CD4-positive, CD25-positive, alpha-beta regulatory T cell (primary cell): ENCODE measurements at places on chromosomes 4 and X.

DNA sequence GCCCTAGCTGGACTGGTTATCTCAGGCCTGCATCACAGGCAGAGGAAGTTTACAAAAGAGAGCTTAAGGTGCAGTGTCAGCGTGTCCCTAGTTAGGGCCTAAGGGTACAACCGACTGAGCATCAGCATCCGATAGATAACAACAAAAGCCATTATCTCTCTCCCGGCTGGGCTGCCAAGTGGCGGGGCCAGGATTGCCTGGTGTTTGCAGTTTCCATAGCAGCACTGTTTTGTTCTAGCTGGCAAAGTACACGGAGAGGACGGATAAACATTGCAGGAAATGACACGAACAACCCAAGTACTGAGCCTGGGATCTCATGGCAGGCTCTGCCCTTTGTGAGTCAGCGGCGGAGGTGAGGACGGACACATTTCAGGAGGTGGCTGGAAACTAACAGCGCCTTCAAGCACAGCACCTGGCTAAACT is 104.7 kb upstream of the NOCT start:
- no peak for DNase-seq

- no peak for DNase-seq
Measured at GRCh38 chrX:154761977-154762536, 607 bp upstream of the DKC1 start.

- DNase-seq, result no peak
Measured at GRCh38 chrX:67289055-67289499, 254.7 kb upstream of the AR start.

- DNase-seq, result no peak
Measured at GRCh38 chrX:109360301-109360700, 121.6 kb downstream of the GUCY2F start.

DNA sequence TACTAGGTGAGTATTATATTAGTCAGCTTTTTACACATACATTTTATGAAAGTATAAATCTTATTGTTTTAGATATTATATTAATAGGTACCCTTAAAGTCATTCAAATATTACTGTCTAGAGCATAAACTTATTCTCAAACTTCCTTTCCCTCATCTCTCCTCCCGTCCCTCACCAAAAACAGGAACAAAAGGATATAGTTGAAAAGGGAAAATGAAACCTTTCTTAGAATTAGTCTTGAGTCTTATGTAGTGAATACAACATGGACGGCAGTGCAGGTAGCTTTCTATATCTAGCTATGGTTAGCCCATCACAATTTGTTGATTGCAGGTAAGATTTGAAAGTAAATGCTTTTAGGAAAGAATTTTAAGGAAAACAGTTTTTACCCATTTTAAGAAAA is 65.6 kb downstream of the RBPJ start:
- no peak for DNase-seq

DNA sequence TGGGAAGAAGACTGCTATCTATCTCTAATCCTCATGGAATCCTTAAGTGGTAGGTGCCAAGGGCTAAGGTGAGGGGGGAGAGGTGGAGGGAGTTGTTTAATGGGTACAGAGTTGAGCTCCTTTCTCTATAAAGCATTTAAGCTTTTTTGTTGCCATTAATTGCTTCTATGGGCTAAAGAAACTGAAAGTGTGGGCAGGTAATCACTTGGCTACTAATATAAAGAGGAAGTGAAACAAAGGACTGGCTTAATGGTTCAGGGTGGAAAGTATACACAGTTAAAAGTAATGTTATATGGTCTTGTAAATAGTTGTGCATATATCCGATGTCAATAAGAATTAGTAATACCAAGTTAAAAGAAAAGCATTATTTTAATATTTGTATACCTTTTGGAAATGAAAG is 83.9 kb downstream of the POLA1 start:
- peak; percentile 17 for DNase-seq

GRCh38 chr4:53684136-53685130 is 93.1 kb upstream of the LNX1 start:
- no peak for DNase-seq

- no peak for DNase-seq
Measured at GRCh38 chr4:105911426-105911825, 16.2 kb downstream of the NPNT start.

- DNase-seq, result no peak
Measured at GRCh38 chr4:119128148-119128547, 7.5 kb upstream of the MYOZ2 start.

GRCh38 chrX:122122274-122122673 is 1061.8 kb upstream of the GRIA3 start:
- DNase-seq, result no peak

- DNase-seq, result no peak
Measured at GRCh38 chr4:145736241-145736831, 56.4 kb downstream of the C4orf51 start.

- DNase-seq, result no peak
Measured at GRCh38 chr4:156931267-156931666, 40.3 kb downstream of the PDGFC start.

GRCh38 chr4:1183985-1184773 is 11.8 kb upstream of the SPON2 start:
- no peak for DNase-seq

DNA sequence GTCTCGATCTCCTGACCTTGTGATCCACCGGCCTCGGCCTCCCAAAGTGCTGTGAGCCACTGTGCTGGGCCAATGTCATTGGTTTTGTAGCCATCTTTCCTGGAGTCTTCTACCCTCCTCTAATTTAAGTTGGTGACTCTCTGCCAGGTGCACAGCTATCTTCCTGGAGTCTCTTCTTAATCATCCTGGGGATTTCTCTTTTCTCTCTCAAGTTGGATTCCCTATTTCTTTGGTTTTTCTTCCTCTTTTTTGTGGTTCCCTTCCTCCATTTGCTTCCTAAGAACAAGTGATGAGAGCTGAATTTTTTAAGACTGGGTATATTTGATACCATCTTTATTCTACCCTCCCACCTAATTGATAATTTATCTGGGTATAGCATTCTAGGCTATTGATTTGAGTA is 113.8 kb downstream of the SYNPO2 start:
- DNase-seq, result no peak

DNA sequence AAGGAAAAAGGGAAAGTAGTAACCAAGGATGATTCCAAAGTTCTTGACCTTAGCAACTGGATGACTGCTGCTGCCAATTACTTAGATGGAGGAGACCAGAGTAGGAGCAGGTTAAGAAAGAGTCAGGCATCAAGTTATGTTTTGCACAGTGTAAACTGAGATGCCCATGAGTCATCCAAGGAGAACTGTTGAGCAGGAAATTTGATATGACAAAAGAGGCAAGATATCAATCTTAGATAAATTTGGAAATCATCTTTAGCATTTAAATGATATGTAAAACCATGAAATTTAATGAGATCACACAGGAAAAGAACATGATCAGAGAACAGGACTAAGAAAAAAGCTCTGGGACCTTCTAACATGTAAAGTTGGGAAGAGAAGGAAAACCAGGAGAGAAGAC is 361.3 kb downstream of the OPHN1 start:
- no peak for DNase-seq

GRCh38 chr4:19689511-19689910 is 562.2 kb upstream of the SLIT2 start:
- DNase-seq, result no peak

- DNase-seq, result no peak
Measured at GRCh38 chrX:38880296-38880854, 79.1 kb downstream of the MID1IP1 start.

DNA sequence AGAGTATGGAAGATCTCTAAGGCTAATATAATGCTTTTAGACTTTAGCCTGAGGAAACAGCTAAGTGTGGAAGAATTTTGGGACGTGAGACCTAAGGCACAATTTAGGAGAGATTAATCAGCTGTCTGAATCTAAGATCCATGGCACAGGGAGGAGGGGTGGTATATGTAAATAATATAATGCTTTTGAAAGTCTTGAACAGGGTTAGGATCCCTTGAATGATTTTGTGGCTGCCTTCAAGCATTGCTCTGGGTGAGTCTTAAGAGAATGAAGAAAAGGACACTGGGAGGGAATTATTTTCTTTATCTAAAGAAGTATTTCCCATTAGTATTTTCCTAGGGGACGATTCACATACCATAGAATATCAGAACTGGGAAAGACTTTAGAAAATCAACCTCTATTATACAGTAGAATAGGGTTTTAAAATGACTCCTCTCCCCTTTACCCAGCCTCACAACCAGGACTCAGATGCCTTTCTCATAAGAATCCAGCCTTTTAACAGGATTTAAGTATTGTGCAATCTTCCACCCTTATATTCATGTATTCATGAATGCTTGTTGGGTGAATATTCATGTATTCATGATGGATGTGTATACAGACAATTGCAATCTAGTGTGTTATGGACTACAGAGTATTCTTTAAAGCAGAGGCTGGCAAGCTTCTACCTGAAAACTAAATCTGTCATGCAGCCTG is 664.2 kb upstream of the CPEB2 start:
- DNase-seq, result no peak
